ENCODE measurements at places on chromosomes 6 and 20. TPM values are rescaled to one million over a fixed set of nuclear protein-coding genes. Genes with fewer than 3 reads are reported as not detected.

The MCM8 gene
- 7.1 TPM for total RNA-seq

DNA sequence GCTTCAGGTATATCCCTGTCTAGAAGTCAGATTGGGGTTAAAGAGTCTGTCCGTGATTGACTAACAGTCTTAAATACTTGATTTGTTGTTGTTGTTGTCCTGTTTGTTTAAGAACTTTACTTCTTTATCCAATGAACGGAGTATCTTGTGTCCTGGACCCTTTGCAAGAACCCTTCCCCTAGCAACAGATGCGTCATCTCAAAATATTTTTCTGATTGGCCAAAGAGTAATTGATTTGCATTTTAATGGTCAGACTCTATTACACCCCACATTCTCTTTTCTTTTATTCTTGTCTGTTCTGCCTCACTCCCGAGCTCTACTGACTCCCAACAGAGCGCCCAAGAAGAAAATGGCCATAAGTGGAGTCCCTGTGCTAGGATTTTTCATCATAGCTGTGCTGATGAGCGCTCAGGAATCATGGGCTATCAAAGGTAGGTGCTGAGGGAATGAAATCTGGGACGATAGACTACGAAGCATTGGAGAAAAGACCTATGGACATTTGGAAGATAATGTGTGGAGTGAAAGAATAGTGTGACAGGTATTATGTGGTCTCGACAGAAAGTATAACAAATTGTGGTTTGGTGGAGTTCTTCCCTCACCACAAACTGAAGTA is at the start of gene HLA-DRA:
Gene HLA-DRA (plus strand): TSS at position 286 of the 613 bp plus-strand sequence. CDS start 64 bp downstream, at position 350.
- peak; percentile 78 for DNase-seq

DNA sequence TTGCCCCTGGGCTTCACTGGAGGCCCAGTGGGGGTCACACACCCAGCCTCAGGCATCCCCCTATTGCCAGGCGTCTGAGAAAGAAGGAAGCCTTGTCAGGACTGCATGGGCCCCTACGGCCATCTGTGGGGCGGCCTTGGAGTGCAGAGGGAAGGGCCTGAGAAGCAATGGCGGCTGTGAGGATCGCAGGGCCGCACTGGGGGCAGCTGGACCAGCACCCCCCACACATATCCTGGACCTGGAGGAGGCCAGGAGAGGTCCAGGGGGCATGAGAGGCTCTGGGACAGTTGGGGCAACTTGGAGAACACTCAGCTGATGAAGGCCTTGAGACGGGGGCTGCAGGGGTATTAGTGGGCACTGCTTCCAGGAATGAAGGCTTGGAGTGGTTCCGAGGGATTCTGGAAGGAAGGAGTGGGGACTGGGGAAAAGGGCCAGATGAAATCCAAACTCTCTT is 16.5 kb downstream of the MDFI start:
- DNase-seq, result peak; percentile 7

- DNase-seq, result no peak
Measured at GRCh38 chr6:96963809-96964208, 39.3 kb downstream of the KLHL32 start.

The BMP5 gene
- total RNA-seq, result 18.1 TPM

DNA sequence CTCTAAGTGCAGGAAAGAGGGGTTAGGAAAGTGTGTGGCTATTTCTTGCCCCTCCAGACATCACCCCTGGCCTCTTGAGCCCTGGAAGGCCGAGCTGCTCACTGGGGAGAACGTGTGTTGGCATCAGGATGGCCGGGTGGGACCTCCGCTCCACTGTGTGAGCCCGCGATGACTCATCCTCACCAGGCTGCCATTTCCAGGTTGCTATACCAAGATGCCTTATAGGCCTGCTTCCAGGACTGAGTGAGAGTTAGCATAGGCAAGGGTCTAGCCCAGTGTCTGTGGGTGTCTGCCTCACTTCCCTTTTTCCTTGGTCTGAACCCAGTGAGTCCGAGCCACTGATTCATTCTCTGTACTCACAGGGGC is 105.0 kb downstream of the MRPL14 start:
- no peak for DNase-seq

- no peak for DNase-seq
Measured at GRCh38 chr6:53244399-53244931, 95.8 kb upstream of the GCM1 start.

GRCh38 chr20:57985278-57985677 is 243.2 kb downstream of the ANKRD60 start:
- DNase-seq, result peak; percentile 49

DNA sequence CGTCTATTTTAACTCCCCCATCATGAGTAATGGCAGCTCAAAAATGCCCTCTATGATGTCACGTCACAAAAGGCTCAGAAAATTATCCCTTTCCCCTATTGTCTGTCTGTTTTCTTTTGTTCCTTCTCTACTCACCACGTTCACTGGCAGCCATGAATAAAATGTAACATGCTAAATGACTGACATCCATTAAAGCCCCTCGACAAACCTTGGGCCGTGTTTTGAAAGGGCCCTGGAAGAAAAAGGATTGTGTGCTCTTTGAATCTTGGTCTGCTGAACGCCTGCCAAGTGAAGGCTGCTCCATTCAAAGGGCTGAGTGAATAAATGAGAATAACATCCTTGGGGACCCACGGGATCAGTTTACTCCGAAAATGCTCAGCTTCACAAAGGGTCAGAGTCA is 118.7 kb downstream of the RPS12 start:
- DNase-seq, result peak; percentile 23

The ARMC12 gene
- total RNA-seq, result not detected

The PRDM13 gene
- total RNA-seq, result not detected

The NSFL1C gene
- 18.5 TPM for total RNA-seq

The SCRT2 gene
- not detected for total RNA-seq

DNA sequence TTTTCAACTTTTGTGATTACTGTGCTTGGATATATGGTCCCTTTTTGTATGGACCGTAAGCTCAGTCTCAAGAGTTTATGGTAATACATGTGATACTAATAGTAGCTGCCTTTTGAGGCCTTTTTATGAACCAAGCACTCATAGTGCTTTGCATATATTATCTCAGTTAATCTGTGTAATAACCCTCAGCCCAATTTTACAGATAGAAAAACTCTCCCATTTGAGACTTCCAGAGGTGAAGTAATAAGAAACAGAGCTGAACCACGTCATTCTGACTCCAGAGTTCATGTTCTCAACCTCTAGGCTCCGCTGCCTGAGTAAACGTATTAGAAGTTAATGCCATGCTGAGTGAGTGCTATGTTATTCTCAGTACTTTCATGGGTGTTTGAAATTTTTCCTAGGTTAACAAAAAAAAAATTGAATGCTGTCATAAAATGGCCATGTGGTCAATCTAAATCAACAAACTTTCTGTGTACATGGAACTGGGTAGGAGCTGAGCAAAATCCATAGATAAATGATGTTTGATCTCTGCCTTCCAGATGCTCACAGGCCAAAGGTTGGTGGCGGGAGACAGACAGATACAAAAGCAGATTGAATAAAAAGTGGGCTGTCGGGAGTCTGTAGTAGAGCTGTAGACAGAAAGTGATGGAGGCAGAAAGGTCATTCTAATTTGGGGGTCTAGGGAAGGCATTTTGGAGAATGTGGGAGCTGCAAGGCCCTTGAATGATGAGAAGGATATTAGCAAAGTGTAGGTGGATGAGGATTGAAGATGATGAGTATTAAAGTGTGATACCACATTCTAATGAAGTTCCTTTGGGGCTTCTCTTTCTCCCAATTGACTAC is 22.6 kb upstream of the ELOVL2 start:
- no peak for DNase-seq

DNA sequence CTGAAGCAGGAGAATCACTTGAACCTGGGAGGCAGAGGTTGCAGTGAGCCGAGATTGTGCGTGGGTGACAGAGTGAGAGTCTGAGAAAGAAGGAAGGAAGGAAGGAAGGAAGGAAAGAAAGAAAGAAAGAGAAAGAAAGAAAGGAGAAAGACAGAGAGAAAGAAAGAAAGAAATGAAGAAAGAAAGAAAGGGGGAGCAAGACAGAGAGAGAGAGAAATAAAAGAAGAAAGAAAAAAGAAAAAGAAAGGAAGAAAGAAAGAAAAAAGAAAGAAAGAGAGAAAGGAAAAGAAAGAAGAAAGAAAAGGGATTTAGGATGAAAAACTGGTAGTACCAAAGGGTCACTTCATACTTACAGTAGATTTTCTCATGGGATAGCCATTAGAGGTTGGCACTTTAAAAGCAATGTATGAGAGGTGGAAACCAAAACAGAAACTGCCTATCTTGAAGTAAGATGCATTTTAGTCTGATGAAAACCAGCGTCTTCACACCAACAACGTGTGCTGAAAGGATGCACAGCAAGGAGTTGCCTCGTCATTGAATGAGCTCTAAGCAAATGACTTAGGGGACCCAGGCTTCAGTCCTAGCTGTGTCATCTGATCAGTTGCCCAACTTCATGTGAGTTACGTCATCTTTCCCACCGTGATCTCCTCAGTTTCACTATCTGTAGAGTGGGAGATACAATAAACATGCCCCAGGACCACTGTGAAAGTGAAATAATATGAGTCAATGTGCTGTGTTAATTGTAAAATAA is 133.9 kb upstream of the NEDD9 start:
- no peak for DNase-seq

DNA sequence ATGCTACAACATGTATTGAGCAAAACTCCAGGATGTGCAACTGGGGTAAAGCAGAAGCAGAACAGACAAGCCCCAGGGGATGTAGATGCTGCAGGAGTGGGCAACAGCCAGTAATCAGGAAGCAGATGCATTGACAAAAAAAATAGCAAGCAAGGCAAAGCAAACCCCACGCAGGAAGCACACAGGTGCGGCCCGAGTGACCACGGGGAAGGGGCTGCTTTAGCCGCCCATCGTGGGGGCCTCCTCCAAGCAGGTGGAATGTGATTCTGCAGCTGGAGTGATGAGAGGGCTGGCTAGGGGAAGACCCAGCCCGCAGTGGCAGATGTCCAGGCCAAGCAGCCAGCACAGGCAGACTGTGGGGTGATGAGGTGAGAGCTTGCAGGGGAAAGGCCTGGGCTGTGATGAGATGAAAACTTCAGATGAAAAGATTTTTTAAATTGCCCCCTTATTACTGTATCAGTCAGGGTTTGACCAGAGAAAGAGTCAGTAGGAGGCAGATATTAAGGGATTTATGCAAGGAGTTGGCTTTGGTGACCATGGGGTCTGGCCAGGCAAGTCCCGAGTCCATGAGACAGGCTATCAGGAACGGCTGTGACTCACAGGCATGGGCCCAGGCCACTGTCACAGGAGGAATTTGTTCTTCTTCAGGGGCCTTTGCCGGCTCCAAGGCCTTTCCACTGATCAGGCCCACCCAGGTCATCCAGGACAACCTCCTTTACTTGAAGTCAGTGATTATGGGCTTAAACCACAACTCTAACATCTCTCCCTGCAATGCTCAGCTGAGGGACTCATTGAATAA is 207.6 kb downstream of the ANKRD60 start:
- DNase-seq, result no peak

DNA sequence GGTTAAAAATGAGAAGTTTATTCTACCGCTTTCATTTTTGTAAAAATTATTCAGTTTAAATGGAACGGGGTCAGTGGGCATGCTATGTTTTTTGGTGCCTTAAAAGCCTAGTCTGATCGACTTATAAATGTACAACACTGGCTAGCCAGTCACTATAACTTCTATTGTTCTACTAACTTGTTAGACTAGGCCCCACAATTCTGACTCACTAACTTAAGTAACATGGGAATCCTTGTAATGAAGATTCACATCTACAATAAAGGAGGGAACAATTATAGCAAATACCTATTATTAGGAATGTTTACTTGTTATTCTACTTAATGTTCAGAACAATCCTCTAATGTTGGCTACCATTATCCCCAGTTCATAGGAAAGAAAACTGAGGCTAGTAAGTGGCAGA is 28.5 kb downstream of the REPS1 start:
- DNase-seq, result no peak

Measured in stomach (tissue), 19 donors.